ENCODE measurements at places on chromosomes 12 and 14.

DNA sequence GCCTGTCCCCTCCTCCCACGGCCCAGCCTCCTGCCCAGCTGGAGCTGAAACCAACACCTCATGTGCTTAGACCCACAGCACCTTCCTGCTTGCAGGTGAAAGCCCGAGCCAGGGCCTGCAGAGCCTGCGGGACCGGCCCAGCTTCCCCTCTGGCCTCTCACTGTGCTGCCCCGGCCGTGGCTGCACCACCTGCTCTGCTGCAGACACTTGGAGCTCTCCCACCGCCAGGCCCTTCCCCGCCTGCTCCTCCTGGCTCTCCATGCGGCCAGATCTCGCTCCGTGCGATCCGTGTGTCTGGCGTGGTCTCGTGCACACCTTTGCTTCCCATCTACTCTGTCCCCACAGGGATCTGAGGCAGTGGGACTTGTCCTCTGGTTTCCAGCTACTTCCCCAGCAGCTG lies 72.2 kb upstream of the FBRSL1 start:
- no peak for DNase-seq

- DNase-seq = no peak
Measured at GRCh38 chr14:88695870-88696269, 96.9 kb downstream of the EML5 start.

DNA sequence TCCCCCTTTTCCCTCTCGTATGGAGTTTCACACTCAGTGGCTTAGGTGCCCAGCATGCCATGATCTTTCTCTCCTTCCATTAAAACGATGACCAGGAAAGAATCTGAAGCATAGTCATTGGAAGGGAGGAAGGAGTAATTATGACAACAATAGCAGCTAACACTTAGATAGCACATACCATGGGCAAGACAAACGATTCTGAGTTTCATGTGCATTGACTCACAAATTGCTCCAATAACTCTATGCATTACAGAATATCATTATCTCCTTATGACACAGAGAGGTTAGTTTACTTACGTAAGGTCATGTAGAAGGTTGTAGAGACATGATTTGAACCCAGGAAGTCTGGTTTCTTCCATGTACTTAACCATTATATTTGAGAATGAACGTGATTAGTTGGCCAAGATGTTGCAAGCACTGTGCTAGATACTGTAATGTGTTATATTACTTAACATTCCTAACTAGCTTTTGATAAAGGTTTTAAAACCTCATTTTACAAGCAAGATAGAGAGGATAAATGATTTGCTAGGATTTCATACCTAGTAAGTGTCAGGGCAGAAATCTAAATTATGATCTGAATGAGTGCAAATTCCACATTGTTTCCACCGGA lies 162.4 kb downstream of the CAND1 start:
- no peak for DNase-seq

DNA sequence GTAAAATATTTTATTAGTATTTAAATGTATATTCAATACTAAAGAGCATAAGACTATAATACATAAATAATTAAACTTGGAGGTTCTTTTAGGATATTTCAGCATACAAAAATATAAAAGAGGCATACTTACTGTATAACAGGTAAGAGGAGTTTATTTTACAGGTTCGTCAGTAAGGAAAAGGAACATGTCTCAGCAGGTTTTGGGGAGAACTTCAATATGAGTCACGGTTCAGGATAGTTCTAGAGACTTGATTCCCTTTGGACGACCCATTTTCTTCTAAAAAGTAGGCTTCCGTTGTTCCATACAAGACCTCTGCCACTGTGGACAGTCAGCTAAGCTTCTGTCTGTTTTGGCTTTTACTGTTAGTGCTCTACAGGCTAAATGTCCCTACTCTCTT lies 181.1 kb downstream of the ALX1 start:
- DNase-seq = no peak

GRCh38 chr12:1929985-1930802 lies 11.7 kb upstream of the CACNA2D4 start:
- DNase-seq = no peak

DNA sequence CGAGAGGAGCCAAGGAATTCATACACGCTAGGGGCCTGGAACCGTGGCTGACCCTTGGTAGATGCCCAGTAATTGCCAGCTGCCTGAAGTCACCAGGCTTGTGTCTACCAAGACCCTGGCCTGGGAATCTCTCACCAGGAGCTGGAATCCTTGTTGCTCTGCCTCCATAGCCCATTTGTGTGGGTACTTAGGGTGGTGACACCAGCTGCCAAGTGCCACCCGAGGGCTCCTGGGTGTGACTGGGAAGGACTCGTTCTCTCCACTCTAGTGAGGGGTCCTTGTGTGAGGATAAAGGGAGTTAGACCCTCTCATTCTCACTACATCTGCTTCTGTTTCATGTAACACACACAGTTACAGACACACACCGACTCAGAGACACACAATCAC lies 17.9 kb downstream of the SERPINA1 start:
- DNase-seq = no peak

DNA sequence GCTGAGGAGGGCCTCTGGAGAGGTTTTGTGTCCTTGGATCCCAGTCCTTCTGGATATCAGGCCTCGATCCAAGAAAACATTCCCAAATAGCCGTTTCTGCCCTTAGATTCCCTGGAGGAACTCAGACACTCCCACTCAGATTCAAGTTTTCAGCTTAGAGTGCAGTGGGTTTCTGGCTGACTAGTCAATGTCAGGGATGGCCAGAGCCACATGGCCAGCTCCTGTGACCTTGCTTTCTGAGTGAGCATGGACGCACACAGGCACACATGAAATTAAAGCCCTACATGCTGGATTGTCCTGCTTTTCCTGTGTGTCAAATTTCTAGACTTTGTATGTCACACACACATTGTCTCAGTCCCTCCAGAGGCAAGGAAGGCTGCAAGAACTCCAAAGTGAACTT lies 86.2 kb downstream of the TNFAIP2 start:
- no peak for DNase-seq

GRCh38 chr12:91380631-91381030 lies 198.0 kb upstream of the DCN start:
- DNase-seq = no peak

DNA sequence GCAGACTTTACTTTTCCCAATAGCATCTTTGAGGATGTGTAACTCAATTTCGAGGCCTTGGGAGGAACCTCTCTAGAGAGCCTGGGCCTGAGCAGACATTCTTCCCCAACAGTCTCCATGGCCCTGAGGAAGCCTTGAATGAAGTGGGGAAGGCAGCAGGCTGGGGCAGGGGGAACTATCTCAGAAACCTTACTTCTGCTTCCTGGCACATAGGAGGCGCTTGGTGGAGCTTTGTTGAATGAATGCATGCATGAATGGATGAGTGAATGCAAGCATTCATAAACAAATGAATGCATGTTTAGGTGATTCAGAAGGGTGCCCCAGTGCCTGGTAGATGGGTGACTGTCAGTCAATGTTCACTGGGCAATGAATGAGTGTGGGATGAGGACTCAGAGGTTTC lies 58.3 kb downstream of the GALNT16 start:
- no peak for DNase-seq

DNA sequence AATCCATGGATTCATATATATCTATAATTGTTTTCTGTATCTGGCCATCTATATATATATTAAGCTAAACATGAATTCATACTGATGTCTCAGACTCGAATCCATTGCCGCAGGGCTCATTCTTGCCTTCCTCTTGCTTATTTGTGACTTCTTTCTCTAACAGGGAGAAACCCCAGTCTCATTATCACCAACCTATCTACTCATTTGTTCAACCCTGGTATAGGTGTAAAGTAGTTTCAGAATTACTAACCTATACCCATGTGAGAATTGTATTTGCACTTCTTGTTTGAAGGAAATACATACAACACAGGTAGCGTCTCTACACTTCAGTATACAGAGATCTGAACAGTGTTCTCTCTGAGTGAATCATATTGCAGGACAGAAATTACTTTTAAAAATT lies 77.7 kb downstream of the PTPN11 start:
- no peak for DNase-seq

- no peak for DNase-seq
Measured at GRCh38 chr12:95411057-95411456, 62.9 kb upstream of the METAP2 start.

DNA sequence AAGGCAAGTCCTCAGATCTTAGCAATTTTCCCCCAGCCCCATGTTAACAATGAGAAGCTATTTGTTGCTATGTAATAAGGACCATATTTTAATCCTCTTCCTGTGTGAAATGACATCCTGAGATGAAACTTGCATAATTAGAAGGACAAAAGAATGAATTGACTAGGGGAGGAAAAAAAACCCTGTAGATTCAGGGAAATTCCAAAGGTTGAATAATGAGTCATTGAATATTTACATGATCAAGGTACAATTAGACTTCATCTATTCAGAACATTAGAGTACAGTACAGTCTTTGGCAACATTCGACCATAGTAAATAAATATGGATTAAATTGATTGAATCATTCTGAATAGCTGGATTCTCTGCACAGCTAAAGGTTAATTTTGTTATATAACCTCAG lies 9.4 kb downstream of the MYBPC1 start:
- DNase-seq = no peak

DNA sequence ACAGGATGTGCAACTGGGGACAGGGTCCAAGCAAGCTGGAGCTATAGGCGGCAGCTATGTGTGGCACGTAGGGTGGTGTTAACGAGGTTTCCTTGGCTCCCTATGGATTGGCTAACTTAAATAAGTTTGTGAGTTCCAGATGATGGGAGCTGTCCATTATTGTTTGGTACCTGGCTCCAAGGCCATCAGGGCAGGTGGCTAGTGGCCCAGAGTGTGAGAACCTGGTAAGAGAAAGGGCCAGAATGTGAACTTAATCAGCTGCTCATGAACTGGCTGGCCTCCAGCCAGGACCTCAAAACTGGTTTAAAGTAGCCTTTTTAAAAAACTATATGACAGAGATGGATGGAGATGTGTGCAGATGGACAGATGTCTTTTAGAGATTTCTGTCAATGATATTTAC lies 1.5 kb upstream of the BDKRB2 start:
- no peak for DNase-seq

- no peak for DNase-seq
Measured at GRCh38 chr14:52325126-52325525, 11.0 kb downstream of the PTGER2 start.

DNA sequence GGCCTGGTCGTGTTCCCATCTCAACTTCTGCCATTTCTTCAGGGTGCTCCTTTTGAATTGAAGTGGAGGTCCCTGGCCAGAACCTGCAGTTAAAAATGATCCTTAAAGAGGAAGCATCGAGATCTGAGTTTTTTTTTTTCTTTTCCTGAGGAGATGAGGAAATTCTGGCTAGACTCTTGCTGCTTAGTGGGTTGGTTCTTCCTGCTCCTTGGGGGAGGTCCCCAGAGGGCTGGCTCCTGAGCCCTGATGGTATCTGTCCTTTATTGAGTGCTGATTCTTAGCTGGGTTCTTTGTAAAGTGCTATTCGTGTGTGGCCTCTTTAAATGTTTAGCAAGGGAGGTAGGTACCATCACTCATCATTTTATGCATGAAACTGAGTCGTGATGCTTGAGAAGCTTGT lies 11.7 kb downstream of the PELI2 start:
- no peak for DNase-seq

DNA sequence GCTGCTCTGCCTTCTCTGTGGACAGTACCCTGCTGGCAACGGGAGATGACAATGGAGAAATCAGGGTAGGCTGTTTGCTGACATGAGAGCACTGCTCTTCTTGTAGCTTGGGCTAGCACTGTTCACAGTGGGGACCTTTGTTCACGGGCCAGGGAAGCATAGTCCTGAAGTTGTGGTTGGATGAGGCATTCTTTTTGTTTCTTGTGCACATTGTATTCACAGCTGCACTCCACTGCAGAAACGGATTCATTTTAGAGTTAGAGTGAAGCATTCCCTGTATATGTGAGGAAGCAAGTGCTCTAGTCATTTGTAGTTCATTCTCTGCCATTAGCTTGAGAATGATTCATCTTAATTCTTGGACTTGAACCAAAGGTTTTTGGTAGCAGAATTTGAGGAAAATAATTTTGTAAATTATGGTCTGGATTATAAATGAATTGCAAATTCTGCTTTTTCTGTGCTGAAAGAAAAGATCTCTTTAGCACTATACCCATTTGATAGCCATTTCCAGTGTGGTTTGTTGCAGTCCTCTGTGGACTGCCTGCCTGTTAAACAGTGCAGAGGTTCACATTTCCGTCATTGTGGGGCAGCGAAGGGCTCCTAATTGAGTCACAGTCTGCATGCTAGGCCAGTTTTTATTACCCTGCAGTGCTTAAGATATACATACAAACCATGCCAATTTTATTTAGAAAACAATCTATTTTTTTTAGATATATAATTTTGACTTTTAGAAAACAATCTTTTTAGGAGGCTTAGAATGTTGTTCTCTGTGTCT lies 80.6 kb downstream of the APAF1 start:
- peak; percentile 53 for DNase-seq

GRCh38 chr12:32477714-32478113 lies 78.4 kb downstream of the FGD4 start:
- no peak for DNase-seq

GRCh38 chr12:4278329-4279197 lies 5.0 kb downstream of the CCND2 start:
- DNase-seq = no peak

DNA sequence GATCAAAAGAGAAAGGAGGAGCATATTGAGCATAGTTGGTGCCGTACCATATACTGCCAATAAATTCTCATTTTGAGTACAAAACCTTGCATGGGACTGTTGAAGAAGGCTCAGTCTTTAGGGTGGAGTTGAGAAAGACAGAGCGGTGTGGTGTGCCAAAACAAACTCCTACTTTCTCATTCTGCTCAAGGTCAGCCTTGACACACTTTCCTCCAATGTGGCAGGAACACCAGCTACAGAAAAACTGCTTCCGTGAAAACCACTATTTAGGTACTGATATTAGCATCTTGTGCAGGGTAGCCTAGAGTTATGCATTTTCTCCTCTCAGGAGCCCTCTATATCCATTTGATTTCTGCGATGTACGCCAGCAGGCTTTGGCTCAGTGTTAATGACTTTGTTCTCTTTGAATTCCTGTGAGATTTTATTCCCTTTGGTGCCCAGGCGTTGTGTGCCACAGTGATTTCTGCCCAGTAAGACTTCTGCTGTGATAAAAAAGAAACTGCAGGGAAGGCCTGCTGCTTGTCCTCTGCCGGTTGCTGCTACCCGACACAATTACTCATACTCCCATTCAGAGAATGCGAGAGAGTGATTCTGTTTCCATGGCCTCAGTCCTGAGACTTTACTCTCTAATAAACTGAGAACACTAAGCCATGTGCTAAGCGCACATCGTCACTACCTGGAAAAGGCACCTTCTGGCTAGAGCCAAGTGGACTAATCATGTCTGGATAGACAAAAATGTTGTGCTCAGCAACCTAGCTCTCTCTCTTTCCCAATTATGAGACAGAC lies 88.3 kb upstream of the MDM1 start:
- no peak for DNase-seq
